ENCODE measurements at places on chromosomes 12 and 14.
A peak's percentile ranks its signal among the peaks of the same experiment; 100 is the strongest.

GRCh38 chr12:77213319-77213718 is 147.9 kb upstream of the E2F7 start:
- no peak for DNase-seq

DNA sequence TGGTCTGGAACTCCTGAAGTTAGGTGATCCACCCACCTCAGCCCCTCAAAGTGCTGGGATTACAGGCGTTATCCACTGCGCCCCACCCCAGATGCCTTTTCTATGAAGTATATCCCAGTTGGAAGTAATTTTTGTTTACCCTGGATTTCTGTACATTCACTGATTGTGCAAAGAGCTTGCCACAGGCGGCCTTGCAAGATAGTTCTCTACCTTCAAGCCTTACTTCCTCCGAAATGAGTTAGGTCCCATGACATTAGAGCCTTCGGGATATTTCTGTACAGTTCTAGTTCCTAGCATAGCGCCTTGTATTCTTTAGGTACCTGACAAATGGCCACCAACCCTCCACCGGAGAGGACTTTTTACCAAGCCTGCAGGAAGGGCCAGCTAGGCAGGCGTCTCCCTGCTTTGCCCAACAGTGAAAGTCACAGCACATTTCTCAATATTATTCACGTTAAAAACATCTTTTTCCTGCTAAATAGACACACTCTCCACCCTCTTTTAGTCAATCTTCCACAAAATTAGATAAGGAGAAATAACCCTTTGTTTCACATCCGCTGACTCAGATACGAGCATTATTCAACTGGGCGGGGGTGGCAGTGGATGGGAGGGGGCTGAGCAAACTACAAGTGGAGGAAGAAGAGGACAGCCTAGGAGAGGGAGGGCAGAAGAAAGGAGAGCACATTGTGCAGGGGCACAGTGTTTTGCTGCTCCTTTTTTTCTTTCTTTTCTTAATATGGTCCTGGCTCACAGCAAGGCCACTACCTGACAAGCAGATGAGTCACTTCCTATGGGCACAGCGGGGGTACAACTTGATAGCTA is 40.0 kb upstream of the CAPRIN2 start:
- DNase-seq = peak; percentile 92

GRCh38 chr12:68344126-68344525 is 12.0 kb upstream of the MDM1 start:
- DNase-seq = no peak

GRCh38 chr14:100530270-100531072 is 56.7 kb downstream of the BEGAIN start:
- DNase-seq = no peak

- DNase-seq = no peak
Measured at GRCh38 chr12:47407463-47408129, 298.2 kb downstream of the RPAP3 start.

DNA sequence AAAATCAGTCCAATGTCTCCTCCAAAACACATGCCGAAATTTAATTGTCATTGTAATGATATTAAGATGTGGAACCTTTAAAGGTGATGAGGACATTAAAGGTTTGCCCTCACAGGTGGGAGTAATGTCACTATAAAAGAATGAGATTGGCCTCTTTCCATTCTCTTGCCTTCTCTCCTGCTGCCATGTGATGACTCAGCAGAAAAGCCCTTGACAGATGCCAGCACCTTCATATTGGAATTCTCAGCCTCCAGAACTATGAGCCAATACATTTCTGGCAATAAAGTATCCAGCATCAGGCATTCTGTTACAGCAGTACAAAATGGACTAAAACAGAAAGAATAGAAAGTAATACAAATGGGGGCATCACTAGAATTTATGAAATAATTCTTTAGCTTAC is 609.7 kb downstream of the SLC16A7 start:
- peak; percentile 54 for DNase-seq

DNA sequence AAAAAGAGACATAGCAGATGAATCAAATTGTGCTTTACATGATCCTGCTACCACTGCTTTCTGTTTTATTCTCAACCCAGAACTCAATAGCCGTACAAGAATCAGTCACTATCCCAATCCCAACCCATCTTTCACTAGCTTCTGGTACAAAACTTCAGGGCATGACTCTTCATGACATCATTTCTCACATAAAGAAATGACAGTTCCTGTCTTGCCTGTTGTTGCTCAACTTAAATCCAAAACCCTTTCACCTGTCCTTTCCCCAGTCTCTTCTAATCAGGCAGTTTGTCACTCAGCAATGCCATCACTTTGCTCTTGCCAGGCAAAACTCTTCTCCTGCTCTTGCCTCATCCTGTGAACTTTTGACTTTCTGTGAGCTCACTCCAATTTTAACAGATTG is 962.8 kb downstream of the GALC start:
- DNase-seq = no peak

DNA sequence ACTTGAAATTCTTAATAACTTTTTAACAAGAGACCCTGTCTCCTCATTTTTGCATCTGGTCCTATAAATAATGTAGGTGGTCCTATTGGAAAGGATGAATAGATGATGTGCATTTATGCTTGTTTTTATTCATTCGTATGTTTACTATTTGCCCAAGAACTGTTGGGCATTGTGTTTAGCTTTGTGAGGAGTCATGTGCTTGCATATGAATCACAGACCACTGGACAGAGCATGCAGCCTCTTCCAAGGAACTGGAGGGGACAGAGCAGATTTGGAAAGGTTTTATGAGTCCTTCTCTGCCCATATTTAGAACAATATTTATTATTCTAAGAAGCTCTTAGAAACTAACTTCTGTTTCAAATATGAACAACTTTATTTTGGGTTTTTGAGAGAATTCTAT is 414.0 kb downstream of the SOX5 start:
- no peak for DNase-seq

DNA sequence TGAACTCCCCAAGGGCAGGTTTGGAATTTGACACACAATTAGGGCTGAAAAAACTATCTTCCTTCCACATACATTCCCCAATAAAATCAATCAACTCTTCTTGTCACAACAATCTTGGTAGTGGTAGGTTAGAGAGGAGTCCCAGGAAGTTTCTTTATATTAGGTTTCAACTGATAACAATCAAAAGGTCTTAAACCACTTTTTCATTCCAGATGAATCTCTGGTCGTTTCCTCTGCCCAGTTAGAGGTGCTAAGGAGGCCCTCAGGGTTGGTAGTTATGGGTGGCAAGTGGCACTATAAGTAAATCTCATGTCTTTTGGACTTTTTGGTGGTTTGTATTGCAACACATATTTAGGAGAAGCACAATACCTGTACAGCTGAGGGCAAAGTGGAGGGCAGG is 1.7 kb upstream of the SLC38A2 start:
- DNase-seq = no peak

DNA sequence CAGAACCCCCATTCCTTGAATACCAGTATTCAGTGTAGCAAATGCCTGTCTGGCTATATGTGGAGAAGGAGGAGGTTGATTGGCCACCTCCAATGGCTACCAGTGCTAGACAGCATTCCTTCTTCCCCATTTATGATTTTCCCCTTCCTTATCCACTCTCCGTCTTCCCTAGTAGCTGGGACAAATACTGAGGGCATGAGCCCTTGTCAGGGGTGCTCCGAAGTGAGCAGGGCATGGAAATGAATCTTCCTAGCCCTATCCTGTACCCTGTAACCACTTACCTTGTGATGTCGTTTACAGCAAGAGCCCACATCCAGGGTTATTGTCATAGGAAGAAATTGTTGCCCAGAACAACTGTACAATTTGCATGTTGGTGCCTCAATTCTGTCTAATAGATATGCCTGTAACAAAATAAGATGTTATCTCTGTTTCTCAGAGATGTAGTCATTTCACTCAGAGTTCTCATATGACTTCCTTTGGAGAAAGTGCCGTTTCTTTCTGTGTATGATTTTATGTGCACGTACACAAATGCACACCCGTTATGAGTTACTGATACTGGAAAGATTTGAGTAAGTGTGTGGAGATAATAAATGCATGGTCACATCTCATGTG is 423.7 kb downstream of the EGLN3 start:
- no peak for DNase-seq

DNA sequence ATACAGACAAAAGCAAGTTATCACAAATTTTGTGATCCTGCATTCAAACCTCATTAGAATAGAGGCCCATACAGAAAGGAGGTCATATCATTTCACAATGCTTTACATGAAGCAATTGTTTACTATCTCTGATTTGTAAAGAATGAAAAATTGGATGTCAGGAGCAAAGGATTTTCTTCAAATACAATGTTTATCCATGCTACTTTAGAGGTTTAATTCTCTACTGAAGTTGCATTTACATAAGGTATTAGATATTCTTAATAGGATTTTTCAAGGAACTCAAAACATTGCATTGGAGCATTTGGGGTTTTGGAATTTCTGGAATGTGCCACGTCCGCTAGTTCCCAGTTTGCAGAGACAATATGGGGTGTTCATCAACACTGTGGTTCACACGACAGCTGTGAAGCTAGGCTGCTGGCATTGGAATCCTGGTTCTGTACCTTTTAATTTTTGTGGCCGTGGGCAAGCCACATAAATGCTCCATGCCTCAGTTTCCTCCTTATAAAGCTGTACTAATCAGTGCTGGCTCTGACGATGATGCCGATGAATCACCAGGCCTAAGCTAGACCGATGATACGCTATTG is 174.8 kb downstream of the APAF1 start:
- no peak for DNase-seq

DNA sequence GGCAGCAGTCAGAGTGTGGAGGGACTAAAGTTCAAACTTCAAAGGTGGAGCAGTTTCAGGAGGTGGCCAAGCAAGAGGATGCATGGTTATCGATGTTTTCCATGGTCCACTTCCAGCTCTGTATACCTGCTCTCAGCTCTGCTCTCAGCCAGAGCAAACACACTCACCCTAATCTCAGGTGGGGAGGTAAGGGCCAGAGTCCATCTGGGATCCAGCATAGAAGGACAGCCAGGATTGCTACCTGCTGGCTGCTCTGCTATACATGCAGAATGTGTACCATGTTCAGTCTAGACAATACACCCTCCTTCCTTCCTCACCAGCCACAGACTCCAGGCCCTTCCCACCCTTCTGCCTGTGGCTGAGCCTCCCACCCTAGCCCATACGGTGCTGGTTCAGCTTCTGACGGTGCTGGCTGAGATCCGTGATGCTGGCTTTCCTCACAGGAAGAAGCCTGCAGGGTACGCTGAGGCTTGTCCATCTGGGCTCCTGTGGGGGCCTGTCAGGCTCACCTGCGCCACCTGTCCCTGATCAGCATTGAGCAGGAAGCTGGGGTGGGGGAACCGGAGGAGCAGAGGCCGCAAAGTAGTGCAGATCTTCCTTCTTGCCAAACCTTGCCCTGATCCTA is 2.4 kb downstream of the CBLN3 start:
- no peak for DNase-seq

All from ELR (cell line).